ENCODE measurements at places on chromosomes 5 and 9. TPM values are rescaled to one million over a fixed set of nuclear protein-coding genes. Genes with fewer than 3 reads are reported as not detected.

GRCh38 chr9:104747245-104747564 lies 278 bp upstream of the NIPSNAP3A start:
- no peak for DNase-seq

DNA sequence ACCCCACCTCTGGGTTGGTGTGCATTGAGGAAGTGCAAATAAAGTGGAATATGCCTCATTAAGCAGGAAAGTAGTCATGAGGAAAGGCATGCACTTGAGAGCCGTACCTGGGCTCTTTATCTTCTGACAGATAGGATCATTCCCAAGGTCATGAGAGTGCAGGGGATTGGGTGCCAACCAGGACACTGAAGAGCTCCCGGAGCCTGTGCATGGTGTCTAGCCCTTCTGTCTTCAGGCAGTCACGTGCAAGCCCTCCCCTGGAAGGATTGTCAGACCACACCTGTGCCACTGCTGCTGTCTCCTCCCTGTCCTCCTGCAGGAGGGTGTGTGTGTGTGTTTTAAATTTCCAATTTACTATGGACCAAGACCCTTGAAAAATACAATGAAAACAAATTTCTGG lies 69.6 kb downstream of the PDE8B start:
- no peak for DNase-seq

NTRK2 gene
- total RNA-seq: 38.2 TPM

ENTREP1 gene
- total RNA-seq: 12.0 TPM

DNA sequence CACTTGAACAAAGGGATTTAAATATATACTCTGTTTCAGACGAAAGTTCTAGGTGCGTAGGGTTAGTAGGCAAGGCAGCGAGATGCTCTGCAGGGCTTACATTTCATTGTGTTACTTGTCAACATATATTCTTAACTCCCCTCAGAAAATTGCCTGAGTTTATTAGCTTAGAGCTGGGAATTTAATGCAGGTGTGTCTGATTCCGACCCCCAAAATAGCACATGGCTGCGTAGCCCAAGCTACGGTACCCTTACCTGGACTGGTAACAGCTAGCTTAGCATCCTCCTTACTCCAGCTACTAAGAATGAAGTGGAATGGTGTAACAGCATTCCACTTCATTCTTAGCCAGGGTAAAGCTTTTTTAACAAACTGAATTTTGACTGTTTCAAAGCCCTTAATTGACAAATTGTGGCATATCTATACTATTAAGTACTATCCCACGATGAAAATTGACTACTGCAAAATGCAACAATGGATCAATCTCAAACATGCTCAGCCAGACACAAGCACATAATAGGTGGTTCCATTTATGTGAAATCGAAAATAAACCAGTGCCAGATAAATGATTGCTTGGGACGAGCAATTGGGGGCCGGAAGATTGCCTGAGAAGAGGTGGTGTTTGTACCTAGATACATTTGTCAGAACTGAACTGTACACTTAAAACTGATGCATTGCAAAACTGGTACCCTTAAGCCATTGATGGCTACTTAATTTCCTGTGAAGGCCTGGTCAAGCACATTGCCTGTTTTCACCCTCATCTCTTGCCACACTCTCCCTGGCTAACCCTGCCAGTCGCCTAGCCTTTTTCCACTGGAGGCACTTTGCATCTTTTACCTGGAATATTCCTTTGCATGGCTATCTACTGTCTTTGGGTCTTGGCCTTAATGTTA lies 3.0 kb upstream of the FGF18 start:
- DNase-seq: no peak

GRCh38 chr9:3433066-3433465 lies 92.7 kb downstream of the RFX3 start:
- no peak for DNase-seq

GRCh38 chr5:17154211-17154996 lies 63.0 kb upstream of the BASP1 start:
- no peak for DNase-seq

- DNase-seq: no peak
These were observed 65.7 kb downstream of the TMEM38B start for GRCh38 chr9:105760053-105760452.

GRCh38 chr5:151742870-151743294 lies 15.5 kb downstream of the ATOX1 start:
- DNase-seq: peak; percentile 39

- DNase-seq: no peak
These were observed 10.6 kb upstream of the HMHB1 start for GRCh38 chr5:143801252-143801939.

IGFBPL1 gene
- 3.5 TPM for total RNA-seq

DNA sequence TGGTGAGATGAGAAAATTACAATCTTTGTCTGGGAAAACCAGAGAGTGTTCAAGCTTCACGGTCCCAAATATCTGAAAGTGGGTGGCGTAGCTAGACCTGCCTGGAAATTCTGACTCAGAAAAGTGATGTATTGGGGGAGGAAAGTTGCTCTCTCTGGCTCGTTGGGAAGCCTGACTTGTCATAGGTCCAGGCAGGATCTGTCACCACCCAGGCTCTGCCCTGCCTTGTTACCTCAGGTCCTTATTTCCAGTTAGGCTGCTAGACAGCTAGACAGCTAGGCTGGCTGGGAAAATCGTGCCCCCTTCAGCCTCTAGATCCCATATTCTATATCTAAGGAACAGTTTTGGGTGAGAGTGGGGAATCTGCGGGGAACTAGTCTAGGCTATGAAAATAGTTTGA lies 41.0 kb upstream of the HCN1 start:
- DNase-seq: no peak

- DNase-seq: no peak
These were observed 558.3 kb downstream of the CHSY3 start for GRCh38 chr5:130462516-130462915.

CDH18 gene
- not detected for total RNA-seq

DNA sequence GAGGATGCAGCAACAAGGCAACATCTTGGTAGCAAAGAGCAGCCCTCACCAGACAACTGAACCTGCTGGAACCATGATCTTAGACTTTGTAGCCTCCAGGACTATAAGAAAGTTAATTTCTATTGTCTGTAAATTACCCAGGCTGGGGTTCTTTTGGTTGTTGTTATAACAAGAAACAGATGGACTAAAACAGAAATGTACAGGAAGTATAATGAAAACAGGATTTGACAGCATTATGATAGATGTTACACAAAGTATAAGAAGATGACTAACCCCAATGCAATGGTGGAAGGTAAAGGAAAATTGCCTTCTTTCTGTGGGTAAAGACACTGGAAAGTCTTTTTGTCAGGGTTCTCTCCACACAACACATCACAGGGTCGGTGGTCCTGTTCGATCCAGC lies 204.2 kb downstream of the SGCD start:
- DNase-seq: no peak

GRCh38 chr9:4541281-4541680 lies 51.0 kb downstream of the SLC1A1 start:
- no peak for DNase-seq

TMEM174 gene
- total RNA-seq: not detected

All from left cardiac atrium (tissue), 4 donors.